IPS-NIHi11 (cell line): ENCODE measurements at places on chromosomes 12 and 14.

DNA sequence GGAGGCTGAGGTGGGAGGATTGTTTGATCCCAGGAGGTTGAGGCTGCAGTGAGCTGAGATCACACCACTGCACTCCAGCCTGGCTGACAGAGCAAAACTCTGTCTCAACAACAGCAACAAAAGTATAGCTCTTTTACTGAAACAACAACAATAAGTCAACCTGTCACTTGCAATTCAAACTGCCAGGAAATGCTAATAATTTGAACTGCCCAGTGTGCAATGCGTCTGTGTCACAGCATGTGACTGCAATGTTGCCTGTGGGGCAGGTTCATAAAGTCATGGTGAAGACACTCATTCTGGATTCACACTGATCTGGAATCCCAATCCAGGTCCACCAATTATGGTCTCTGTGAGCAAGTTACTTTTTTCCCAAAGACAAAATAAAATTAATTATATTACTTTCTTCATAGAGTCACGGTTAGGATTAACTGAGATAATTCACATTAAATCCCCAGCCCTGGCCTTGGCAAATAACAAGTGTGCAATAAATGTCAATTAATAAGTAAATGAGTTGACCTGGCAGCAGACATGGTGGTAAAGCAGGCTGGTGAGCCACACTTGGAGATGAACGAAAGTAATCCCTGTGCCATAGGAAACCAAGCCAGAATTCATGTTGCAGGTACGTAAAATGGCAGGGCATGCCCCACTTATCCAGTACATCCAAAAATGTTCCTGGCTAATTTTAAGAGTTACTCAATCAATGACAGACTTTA, 89.1 kb upstream of the CPSF6 start:
- no peak for DNase-seq

DNA sequence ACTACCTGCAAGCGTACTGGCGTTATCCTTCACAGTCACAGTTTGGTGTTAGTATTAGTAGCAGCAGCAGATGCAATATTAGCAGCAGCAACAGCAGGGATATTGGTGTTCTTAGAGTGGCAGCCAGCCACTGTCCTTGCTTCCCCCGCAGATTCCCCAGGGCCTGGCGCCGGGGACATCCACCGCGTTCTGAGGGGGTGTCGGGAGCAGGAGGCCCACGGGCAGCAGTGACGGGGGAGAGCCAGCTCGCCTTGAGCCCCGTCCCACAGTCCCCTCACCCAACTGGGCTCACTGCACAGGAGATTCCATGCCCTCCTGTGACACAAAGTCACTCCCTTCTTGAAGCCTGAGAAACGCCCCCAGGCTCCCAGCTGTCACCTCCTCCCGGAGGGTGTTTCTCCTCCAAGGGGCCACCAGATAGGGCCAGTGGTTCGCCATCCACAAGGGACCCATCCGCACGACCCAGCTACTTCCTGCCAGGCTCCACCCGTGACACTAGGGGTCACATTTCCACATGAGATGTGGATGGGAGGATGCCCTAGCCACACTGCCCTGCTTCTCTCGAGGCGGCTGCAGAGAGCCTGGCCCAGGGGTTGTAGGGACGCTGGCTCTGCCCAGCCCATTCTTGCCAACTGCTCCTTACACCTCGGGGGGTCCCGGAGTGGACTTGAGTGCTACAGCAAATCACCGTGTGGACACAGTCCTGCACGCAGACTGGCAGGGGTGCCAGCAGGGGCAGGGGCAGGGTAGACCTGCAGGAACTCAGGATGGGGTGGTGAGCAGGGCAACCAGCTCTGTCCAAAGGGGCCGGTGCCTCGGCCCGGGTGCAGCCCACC, 123.1 kb downstream of the PIWIL1 start:
- no peak for DNase-seq

- no peak for DNase-seq
These were observed 10.7 kb downstream of the ARID4A start for GRCh38 chr14:58309086-58309485.

- no peak for DNase-seq
These were observed 4.6 kb upstream of the CEP128 start for GRCh38 chr14:80946187-80946586.
